ENCODE measurements at places on chromosomes 16 and 17.

DNA sequence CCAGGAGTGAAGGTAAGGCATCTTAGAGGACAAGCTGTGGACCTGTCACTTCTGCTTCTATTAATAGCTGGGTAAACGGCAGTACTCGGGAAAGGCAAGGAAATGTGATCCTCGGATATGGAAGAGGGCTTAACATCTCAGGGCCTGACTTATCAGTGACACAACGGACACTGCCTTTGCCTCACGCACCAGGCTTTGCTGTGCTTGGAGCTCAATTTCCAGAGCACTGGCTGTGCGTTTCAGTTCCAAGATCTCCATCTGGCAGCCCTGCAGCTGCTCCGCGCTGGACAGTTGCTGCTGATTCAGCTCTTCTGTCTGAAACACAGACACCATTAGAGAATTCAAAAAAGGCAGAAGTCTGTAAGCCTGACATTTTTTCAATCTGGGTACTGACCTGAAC is 3.5 kb downstream of the KRT40 start:
- DNase-seq = no peak

GRCh38 chr17:58310511-58311428 is 17.8 kb downstream of the TSPOAP1 start:
- DNase-seq = no peak

DNA sequence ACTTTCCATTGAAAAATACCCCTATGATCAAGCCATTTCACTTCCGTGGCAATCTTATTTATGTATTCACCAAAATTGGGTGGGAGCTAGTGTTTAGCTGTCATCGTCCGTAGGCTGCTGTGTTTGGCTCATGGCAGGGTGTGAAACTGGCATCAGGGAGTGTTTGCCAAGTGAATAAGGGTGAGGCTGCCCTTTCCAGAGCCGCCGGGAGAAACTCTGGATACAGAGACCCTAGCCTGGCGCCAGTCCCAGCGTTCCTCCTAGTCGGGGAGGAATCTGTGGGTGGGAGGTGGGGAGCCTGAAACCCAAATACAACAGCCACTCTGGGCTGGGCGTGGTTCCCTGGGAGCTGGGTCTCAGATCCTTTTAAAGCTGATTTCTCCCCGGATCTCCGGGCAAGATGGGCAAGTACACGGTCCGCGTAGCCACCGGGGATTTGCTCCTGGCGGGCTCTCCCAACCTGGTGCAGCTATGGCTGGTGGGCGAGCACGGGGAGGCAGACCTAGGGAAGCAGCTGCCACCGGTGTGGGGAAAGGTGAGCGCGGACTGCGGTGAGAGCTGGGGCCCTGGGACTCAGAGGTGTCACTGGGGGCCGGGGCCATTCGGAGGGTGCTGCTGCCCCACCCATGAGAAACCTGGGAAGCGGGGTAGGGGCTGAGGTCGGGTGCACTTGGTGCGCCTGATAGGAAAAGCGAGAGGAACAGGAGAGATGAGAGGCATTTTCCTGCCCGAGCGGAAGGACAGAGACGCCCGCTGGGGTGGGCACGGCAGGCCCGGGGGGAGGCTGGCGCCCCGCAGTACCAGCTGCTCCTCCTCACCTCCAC is 62.1 kb upstream of the TEKT1 start:
- no peak for DNase-seq

GRCh38 chr16:62021161-62021581 is 15.1 kb downstream of the CDH8 start:
- no peak for DNase-seq

GRCh38 chr17:16916557-16916920 is 55.4 kb downstream of the TNFRSF13B start:
- DNase-seq = no peak

Measured in central memory CD4-positive, alpha-beta T cell (primary cell).